Stimulated activated CD8-positive, alpha-beta memory T cell treated with anti-CD3 and anti-CD28 coated beads, Interleukin-4, amount 100 ng/mL, for 1 hour (primary cell): ENCODE measurements at places on chromosomes 1 and 21.

GRCh38 chr1:239308701-239309333 is 77.6 kb upstream of the CHRM3 start:
- no peak for DNase-seq

- DNase-seq: no peak
Observed at GRCh38 chr1:12088607-12089006, 25.5 kb downstream of the TNFRSF8 start.

DNA sequence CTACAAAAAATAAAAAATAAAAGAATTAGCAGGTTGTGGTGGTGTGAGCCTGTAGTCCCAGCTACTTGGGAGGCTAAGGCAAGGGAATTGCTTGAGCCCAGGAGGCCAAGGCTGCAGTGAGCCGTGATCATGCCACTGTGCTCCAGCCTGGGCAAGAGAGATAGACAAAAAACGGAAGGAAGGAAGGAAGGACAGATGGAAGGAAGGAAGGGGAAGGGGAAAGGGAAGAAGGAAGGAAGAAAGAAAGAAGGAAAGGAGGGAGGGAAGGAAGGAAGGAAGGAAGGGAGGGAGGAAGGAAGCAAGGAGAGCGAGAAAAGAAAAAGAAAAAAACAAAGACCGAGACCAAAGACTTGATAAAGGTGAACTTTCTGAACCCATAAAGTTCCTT is 25.3 kb upstream of the RAP1A start:
- DNase-seq: no peak

DNA sequence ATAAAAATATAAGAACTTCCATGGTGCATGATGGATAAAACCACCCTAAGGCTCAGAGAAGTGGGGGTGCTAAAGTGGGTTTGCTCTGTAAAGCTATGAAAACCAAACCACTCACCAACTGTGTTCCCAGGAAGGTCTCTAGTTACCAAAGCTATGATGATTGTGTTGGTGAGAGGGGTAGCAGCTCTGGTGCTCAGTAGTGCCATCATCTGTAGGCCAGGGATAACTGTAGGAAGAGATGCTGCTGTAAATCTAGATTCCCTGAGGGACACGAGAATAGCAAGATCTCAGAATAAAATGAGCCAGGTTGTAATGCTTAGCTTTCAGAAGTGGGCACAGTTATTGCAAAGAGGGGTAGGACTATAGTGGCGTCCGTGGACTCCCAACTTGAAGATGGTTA is 124.5 kb downstream of the GREM2 start:
- no peak for DNase-seq

- no peak for DNase-seq
Observed at GRCh38 chr1:157176591-157177121, 38.5 kb upstream of the ETV3 start.

- DNase-seq: no peak
Observed at GRCh38 chr1:16077406-16078245, 4.2 kb upstream of the FAM131C start.

DNA sequence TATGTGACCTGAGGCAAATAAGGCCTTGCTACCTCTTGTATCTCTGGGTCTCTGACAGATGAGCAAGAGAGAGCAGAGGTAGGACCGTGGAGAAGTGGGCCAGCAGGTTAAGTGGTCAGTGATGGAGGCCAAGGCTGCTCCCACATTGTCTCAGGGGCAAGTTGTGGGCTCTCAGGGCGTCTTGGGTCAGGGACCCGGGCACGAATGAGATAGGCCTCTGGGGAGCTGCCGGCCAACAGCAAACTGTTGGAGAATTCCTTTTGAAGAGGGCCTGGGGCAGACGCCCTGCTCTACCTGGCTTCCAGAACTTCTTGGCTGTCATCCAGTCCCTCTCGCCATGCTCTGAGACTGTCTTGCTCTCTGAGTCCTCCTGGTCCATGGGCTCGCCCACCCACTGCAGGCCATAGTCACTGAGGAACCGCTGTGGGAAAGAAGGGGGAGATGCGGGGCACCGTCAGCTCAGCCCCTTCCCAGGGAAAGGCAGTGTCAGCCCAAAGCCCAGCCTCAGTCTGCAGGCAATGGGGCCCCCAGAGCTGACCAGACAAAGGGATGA is 12.4 kb downstream of the UBXN11 start:
- DNase-seq: no peak

- no peak for DNase-seq
Observed at GRCh38 chr1:44724955-44725698, 5.8 kb downstream of the RNU5D-1 start.

DNA sequence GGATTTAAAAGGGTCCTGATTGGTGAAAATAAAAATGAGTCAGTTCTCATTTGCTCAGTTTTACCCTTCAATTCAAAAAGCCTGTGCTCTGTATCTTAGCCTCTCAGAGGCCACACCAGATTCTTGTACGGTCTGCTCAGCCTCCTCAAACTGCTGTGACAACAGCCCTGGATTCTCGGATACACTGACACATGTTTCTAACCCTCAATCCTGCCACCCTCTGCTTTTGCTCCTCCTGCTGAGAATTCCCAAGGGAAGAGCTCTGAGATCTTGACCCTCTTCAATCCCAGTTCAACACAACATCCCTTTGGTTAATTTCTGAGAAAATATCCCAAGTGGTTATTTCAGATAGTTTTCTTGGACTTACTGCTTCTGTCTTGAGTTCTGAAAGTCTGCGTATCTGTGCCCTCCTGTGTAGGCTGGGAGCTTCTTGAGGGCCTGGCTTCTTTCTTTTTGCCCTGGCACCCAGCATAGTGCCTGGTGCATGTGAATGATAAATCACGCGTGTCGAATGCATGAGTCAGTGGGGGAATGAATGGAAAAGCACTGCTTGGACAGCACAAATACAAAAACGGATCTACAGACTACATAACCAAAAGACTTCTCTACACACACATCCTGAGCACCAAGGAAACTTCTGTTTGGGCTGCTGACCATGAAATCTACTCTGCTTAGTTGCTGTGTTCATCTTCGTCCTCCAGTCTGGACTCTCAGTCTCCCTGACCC is 24.5 kb downstream of the IRF2BP2 start:
- no peak for DNase-seq

- DNase-seq: peak; percentile 21
Observed at GRCh38 chr1:11693024-11693590, 1.6 kb downstream of the DRAXIN start.

GRCh38 chr1:226882187-226882586 is 11.8 kb downstream of the PSEN2 start:
- DNase-seq: no peak

DNA sequence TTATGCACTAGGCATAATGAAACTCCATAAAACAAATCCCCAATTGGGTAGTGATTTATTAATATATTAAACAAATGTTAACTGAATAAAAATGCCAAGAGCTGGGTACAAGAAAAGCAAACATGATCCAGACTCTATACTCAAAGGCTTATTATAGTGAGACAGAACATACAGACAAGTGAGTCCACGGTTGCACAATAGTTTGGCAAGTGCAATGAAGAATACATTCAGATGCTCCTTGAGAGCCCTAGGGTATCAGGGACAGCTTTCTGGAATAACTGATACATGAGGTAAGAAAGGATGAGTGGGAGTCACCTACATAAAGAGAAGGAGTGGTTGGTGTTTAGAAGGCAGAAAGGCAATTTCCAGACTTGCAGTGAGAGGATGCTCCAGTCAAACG is 85.1 kb downstream of the VAV3 start:
- no peak for DNase-seq

GRCh38 chr1:209855006-209855405 is 27.2 kb downstream of the UTP25 start:
- DNase-seq: no peak

DNA sequence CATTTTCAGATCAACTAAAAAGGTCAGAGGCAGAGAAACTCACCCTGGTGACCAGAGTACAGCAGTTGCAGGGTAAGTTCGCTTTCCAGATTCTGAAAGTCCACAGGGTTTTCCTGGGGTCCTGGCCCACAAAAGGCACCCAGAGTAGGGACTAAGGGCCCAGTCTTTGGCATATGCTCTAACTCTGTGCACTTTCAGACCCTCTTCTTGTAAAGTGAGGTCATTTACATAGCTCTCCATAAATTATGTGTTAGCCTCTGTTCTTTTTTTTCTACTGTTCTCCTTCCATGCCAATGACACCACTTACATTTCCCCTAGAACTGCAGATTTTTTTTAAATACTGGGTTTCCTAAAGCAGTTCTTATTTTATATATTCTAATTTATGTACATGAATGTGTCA is 6.3 kb downstream of the C1orf74 start:
- no peak for DNase-seq

- peak; percentile 59 for DNase-seq
Observed at GRCh38 chr1:31815752-31816500, at the start of gene SPOCD1. TSS of gene SPOCD1 (minus strand) at chr1:31816022. CDS start at chr1:31815333, 689 bp downstream.

DNA sequence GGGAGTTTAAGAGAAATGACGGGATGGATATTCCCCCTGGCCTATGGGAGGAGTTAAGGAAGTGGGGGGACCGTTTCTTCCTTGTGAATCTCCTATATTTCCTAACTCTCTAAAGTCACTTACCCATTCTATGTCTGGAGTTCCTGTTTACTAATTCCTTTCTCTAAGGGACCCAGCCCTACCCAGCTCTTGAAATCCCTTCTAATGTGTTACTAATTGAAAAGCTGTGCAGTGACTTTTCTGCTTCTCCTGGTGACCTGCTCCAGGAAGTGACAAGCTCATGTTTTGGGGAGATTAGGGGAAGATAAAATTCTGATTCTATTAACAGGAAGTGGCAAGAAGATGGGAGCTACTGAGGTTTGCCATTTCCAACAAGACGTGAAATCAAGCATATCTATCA is 4.0 kb upstream of the SAMSN1 start:
- DNase-seq: no peak

- DNase-seq: no peak
Observed at GRCh38 chr1:178362747-178363146, 134.0 kb downstream of the CLEC20A start.

GRCh38 chr1:18527921-18528320 is 47.2 kb downstream of the KLHDC7A start:
- no peak for DNase-seq

DNA sequence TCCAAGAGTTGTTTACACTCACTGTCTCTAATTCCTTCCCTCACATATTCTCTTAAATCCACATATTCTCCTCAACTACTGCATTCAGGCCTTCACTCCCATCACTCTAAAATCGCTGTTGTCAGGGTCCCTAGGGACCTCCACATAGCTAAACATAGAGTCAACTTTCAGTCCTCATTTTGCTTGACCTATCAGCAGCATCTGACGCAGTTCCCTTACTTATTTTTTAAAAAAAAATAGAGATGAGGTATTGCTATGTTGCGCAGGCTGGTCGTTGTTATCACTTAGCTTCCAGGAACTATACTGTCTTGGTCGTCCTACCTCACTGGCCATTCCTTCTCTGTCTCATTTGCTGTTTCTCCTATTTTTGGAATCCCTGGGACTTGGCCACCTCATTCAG is 11.7 kb upstream of the PLEKHO1 start:
- DNase-seq: no peak

GRCh38 chr21:44054710-44055109 is 42.6 kb downstream of the TRAPPC10 start:
- no peak for DNase-seq

DNA sequence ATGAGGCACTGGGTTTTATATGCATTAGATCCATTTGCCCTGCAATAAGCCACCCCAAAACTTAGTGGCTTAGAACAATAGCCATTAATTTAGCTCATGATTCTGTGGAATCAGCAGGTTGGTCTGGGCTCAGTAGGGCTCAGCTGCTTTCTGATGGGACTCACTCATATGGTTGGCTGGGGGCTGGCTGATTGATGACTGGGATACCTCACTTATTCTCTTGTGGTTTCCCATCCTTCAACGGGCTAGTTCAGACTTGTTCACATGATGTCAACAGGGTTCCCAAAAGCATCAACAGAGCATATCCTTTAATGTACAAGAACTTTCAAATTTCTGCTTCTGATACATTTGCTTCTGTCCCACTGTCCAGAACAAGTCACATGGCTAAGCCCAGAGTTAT is 43.2 kb downstream of the DNM3 start:
- DNase-seq: no peak

DNA sequence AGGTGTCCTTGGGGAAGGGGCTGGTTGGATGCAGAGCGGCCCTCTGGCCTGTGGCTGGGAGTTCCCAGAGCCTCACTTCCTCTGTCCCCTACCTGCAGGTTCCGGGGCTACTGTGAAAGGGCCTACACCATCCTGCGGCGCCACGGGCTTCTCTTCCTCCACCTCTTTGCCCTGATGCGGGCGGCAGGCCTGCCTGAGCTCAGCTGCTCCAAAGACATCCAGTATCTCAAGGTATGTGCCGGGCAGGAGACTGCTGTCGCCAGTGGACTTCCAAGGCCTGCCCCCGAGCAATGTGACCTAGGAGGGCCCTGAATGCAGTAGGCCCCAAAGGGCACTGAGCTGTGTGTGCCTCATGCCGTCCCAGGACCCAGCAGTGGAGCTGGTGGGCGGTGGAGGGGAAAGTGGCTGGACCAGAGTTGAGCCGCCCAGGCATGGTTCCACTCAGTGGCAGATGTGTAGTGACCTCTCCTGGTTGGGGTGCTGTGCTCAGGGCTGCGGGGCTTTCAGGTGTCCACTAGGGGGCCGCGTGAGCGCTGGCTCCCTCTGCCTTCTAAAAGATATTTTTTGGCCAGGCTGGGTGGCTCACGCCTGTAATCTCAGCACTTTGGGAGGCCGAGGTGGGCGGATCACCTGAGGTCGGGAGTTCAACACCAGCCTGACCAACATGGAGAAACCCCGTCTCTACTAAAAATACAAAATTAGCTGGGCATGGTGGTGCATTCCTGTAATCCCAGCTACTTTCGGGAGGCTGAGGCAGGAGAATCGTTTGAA is 73.4 kb downstream of the PIK3CD start:
- peak; percentile 58 for DNase-seq

DNA sequence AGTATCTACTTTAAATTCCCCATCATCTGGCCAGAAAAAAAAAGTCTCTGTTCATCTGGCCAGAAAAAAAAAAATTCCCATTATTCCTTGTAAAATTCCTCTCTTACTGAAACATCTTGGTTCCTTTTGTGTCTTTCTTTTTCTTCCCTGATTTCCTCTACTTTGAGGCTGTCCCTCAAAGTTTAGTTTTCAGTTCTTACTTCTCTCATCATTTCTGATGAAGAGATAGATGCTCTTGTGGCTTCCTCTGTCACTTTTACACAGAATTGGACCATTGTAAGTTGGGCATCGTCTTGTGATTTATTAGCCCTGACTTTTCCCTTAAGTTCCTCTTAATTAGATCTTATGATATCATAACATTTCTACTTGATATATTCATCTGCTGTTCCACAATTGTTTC is 6.5 kb downstream of the SOAT1 start:
- DNase-seq: no peak

DNA sequence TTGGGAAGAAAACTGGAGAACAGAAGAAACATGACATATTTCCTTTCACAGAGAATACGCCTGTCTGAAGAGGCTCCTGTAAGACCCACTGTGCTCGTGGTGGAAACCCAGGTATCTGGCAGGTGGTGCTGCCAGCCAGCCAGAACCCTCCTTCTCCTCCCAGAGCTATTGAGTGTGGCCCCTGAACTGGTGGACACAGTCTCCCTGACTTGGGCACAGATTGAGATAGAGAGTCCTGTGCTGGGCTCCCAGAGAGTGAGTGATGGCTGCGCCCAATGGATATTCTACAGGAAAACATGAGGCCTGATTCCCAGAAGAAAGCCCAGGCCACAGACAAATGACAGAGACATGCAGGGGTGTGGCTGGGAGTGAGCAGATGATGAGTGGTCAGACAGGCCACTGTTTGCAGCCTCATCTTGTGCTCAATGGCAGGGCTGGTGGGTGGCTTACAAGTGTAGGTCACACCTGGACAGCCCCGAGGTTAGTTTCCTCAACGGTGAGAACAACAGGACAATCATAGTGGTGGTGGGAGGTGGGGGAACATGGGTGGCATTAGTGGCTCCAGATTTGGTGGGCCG is 127.9 kb downstream of the PTPRU start:
- DNase-seq: no peak

GRCh38 chr1:99648107-99648506 is 2.2 kb downstream of the PALMD start:
- DNase-seq: no peak
